ENCODE measurements at places on chromosomes 4 and X.

DNA sequence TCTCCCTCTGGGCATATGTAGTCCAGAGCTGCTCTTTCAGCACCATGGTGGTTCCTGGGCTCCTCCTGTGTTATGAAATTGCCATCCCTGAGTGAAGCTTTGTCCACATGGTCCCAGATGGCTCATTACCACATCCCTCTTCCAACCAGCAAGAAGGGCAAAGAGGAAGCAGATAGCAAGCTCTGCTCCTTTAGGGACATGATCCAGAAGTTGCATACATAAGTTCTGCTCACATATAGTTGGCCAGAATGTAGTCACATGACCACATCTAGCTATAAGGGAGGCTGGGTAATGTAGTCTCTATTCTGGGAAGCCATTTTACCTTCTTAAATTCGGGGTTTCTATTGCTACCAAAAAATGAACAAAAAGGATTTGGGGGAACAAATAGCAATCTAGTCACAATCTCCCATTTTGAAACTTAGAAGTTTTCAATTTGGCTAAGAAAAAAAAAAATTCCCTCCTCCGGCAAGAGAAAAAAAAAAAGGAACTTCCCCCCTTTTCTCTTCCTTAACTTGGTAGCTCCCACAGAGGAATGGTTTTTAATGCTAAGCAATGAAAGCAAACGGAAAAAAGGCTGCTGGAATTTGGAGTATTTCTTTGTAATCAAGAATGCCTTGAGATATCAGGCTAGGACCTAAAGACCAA, 88.2 kb upstream of the USP9X start:
- DNase-seq, result no peak

DNA sequence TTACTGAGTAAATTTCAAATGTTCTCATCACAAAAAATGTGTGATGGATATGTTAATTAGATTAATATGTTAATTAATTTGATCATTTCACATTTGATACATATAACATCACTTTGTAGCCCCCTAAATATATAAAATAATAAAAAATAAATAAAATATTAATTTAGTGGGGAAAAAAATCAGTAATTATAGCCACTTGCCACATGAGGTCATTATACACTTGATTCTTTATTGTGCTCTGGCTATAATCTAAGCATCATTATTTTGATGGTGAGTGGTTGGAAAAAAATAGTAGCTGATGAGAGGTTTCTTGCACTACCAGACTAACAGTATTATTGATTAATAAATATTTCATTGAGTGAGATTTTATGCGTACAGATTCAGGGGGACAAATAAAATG, 57.4 kb downstream of the DCK start:
- DNase-seq, result no peak

DNA sequence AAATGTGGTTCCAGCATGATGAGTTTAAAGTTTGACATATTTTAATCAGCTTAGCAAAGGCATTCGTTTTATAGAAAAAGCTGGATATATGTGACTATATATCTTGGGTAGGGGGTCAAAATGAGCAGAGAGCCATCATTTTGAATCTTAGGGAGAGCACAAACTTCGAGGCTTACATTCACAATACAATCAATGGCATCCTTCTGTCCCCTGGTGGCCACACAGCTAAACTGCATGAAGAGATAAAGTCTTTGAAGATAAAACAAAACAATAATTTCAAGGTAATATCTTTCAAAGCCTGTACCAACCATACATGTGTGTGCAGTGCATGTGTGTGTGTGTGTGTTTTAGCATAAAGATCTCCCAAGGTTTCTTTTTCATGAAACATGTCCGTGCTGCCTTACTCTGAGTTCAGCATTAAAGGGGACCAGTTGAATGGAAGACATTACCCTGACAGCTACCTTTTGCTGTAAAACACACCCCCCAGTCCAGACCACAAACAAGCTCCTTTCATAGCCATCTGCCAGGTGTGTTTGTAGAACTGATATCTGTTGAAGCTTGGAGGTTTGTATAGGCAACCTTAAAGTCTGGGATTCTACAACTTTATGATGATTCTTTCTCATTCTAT, 22.0 kb downstream of the DYNLT3 start:
- no peak for DNase-seq

- no peak for DNase-seq
Observed at GRCh38 chr4:70741867-70742658, 20.3 kb downstream of the RUFY3 start.

GRCh38 chrX:1076871-1077651, 135.4 kb downstream of the CRLF2 start:
- DNase-seq, result no peak

DNA sequence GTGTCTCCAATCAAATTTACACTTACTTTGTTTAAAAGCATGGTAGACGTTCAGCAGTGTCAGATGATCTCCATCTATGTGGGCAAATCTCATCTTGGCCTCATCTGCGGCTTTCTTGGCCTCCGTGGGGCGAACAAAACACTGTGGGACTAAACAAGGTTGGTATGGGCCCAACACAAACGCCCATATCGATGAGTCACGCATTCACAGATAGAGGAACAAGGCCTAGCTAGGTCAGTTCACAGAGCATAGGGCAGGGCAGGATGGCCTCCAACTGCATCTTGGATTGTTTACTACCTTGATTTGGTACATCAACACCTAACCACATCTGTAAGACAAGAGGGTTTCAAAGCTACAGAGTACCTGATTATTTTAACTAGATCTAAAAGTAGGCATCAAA, 47.3 kb downstream of the DHX15 start:
- no peak for DNase-seq

DNA sequence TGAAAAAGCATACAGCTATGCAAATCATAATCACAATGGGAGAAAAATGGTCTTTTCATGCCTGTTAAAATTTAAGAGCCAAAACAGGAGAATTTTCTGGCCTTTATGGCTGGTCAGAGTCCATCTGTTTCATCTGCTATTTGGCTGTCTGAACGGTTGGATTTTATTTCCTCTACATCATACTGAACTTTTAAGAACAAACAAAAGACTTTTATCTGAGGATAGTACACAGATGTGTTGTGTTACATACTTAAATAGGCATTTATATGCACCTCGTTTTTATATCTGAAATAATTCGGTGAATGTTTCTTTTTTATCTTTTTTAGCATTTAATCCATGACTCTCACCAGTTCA, 18.0 kb upstream of the WWC2 start:
- no peak for DNase-seq

All from vagina (tissue), 2 donors.